NCI-H2029 (cell line): ENCODE measurements at places on chromosomes 12 and 14.

- DNase-seq = no peak
Observed at GRCh38 chr12:117790198-117790597, 178.6 kb downstream of the KSR2 start.

- DNase-seq = no peak
Observed at GRCh38 chr12:91622981-91623380, 440.4 kb upstream of the DCN start.

DNA sequence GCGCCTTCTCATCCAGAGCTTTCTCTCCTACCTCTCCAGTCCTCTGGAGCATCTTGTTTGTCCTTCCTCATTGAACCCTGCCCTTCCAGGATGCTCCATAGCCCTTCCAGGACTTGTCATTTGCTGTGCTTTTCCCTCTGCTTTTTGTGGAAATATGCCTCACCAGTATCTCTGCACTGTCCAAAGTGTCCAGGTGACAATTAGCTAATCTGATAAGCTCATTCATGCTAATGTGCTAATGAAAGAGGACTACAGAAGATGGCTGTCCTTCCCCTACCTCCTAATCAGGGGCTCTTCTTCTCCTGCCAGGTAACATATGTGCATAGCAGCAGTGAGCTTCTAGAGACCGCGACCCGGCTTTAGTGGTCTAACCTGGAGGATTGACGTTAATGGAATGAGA is 58.4 kb upstream of the OTX2 start:
- DNase-seq = no peak

- DNase-seq = no peak
Observed at GRCh38 chr12:73632661-73633060, 905.0 kb upstream of the ATXN7L3B start.

GRCh38 chr12:125194163-125194773 is 129.0 kb downstream of the AACS start:
- DNase-seq = no peak

DNA sequence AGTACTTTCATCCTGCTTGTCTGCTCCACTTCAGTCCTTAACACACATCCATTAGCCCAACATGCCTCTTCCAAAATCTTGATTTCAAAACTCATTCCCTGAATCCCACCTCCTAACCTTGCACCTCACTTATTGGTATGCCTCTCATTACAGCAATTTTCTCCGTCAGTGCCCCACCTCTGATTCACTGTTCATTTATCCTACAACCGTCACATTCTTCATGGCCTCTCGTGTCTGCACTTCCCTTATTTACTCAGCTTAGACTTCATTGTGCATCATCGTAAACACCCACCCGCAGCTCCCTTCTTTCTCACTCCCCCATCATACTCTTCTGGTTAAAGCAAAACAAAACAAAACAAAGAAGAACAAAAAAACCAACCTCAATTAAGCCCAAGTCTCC is 160.6 kb upstream of the HMGA2 start:
- DNase-seq = no peak

GRCh38 chr12:113347107-113347506 is 11.3 kb upstream of the PLBD2 start:
- no peak for DNase-seq

DNA sequence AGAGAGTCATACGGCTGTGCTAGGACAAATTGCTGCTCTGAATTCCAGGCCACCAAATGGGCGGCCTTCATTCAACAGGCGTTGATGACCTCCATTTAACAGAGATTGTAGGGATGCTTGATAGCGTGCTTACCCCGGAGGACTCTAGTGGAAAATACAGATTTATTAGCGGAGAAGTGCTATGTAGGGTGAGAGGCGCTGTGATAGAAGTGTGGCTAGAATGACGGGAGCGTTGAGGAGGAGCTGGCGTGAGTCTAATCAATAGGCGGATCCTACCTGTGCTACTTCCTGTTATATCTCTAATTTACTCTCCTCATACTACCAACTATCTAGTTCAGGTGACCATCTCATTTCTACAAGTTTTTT is 668 bp downstream of the MRPS35 start:
- no peak for DNase-seq

GRCh38 chr12:110343736-110344555 is 59.6 kb downstream of the ANAPC7 start:
- DNase-seq = no peak

GRCh38 chr12:27305673-27306456 is 26.8 kb upstream of the BMAL2 start:
- peak; percentile 26 for DNase-seq

DNA sequence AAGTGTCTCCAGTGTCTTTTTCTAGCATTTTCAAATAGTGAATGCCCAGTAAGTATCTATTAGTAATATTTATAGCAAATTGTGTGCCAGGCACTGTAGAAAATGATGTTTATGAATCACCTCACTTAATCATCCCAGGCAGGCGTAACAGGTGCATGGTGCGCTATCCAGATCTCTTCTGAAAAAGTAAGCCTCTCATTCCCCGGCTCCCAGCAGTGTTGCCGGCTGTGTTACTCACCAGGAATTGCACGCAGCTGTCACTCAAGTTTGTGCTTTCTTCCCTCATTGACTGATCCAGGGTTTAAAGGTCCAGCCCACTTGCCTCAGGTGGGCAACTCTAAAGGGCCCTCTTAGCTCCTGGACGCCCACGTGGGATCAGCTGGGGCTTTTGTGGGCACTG is 173.8 kb upstream of the RASSF8 start:
- no peak for DNase-seq

- DNase-seq = no peak
Observed at GRCh38 chr12:3683670-3684069, 69.2 kb downstream of the CRACR2A start.

- DNase-seq = peak; percentile 26
Observed at GRCh38 chr12:69154585-69155363, 84.6 kb upstream of the CPSF6 start.

DNA sequence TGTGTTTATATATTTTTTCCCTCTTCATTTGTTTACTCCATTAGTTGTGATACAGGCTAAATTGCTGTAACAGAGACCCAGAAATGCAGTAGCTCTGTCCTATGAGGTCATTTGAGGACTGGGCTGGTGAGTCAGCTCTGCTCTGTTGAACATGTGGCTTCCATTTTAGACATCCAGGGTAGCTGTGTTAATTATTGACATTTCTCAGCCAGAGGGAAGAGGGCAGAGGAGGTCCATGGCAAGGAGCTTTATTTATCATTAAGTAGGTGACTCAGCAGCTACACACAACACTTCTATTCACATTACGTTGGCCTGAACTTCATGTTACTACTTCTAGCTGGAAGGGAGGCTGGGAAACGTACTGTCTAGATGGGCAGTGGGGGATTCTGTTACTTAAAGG is 85.4 kb downstream of the PTCSC3 start:
- peak; percentile 93 for DNase-seq

- no peak for DNase-seq
Observed at GRCh38 chr12:52600475-52600874, 788 bp downstream of the KRT72 start.

DNA sequence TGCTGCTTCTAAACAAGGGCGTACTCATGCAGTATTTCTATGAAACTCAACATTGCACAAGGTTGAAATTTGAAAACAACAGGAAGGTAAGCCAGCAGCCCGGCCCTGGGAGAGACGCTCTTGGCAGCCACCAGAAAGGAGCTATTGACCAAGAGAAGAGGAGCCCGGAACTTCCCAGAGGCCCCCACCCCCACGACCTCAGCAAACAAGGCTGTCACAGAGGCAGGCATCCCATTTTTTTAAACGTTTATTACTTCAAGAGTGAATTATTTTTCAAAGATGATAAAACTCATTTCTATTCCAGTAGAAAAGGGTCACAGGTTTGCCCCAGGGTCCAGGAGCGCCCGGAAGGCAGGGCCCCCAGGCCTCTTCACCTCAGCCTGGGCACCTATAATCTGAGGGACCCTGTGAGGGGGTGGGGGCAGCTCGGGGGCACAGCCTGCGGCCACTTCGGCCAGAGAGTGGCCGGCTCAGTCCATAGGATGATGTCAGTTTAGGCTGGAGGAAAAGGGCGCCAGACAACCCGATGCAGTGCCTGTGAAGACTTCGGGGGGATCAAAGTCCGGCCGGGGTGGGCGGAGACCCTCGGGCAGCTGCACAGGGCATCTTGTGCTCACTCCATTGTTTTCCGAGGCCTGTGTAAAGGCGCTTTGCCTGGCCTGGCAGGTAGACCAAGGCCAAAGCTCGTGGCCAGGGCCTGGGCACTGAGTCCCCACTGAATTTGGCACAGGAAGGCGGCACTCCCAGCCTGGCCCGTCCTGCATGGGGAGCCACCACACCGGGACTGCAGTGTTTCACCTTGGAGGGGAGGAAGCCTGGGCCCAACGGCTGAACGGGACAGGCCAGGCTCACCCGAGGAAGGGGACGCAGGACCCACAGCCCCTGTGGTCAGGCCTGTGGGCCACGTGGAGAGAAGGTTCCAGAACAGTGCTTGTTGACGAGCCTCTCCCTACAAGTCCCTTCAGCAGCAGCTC is 86.0 kb downstream of the SCARB1 start:
- no peak for DNase-seq

- DNase-seq = no peak
Observed at GRCh38 chr12:27274706-27275105, 30.6 kb downstream of the STK38L start.

DNA sequence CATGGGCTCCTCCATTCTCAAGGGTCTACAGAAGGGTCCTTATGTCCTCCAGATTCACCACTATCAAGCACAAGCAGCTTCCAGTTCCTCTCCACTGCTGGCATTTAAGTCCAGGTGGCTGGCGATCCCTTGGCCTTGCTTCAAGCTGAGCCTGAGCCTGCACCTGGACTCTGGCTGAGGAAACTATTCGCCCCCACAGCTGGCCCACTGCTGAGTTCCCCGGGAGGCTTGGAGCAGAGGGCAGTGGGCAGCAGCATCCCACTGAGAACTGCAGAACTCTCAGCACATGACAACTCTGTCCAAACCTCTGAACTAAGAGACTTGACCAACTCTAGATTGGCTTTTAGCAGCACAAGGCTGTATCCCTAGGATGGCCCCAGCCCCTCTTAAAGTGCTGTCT is 11.3 kb upstream of the RABGGTA start:
- DNase-seq = no peak

DNA sequence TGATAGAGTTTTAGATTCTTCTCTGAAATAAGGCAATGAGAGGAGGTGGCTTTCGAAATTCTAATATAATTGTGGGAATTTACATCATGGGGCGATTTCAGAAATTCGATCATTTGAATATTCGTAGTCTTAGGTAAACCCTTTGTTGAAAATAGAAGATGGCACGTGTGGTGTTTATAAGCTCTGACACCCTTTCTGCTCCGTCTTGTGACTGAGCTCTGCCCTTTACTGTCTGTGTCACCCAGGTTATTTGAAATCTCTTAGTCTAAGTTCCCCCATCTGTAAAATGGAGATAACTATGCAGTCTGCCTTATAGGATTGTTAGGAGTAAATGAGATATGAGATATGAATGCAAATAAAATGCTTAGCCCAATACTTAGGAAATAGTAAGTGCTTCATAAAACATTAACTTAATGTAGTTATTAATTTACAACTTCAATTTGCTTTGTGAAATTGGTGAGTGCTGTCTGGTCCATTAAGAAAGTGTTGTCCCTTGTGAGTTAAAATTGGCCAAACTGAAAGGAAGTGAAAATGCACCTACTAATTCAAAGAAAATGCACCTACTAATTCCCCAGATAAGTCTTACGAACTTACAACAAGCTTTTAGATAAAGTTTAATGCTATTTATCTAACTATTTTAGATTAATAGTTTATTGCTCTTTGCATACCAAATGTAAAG is 1.5 kb downstream of the BMAL2 start:
- DNase-seq = no peak

- DNase-seq = no peak
Observed at GRCh38 chr14:99633141-99633540, 11.8 kb upstream of the HHIPL1 start.

DNA sequence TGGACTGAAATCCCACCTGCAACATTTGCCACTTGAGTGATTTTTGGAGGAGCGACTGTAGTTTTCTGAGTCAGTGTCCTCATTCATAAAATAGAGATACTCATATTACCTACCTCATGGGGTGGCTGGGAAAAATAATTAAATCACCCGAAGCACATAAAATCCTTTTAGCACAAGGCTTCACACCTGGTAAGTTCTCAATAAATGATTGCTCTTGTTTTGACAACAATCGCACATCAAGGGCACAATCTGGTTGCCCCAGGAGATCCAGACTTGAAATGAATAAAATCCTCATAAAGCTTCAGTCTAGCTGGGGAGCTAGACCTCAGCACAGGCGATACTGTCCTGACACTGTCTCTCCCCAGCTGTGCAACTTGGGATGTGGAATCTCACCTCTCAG is 76.0 kb upstream of the CCDC60 start:
- peak; percentile 80 for DNase-seq
